ENCODE measurements at places on chromosomes 11 and 22.

DNA sequence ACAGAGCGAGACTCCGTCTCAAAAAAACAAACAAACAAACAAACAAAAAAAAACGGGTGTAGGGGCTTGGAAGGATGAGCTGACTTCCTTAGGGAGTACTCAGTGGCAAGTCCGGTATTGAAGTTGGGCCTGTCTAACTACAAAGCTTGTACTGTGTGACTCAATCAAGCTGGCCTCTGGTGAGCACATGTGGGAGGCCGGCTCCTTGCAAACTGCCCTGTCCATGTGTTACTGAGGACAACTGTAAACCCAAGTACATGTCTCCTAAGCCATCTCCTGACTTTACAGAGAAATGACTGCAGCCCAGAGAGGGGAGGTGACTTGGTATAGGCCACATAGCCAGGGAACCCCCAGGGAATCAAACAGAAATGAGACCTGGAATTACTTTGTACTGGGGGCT lies 11.6 kb downstream of the RIBC2 start:
- DNase-seq: no peak

DNA sequence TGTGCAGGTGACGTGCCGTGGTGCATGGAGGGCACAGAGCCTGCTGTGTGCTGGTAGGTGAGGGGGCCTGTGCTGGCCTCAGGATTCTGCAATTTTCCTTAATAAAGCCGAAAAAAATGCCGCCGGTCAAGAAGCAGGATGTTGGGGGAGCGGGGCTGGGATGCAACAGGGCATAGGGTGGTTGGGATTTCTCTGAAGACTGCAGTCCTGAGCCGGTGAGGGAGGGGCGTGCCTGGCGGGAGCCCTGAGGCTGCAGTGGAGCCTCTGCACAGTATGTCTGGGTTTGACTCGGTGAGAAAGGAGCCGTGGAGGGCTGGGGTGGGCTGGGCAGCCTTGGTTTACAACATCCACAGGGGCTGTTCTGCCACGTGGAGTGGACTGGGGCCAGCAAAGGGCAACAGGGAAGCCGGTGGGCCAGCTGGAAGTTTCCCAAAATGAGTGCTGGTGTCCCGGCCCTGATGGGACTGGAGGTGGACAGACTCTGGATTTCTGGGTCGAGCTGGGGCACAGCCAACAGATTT lies 1.3 kb downstream of the CDHR5 start:
- no peak for DNase-seq

DNA sequence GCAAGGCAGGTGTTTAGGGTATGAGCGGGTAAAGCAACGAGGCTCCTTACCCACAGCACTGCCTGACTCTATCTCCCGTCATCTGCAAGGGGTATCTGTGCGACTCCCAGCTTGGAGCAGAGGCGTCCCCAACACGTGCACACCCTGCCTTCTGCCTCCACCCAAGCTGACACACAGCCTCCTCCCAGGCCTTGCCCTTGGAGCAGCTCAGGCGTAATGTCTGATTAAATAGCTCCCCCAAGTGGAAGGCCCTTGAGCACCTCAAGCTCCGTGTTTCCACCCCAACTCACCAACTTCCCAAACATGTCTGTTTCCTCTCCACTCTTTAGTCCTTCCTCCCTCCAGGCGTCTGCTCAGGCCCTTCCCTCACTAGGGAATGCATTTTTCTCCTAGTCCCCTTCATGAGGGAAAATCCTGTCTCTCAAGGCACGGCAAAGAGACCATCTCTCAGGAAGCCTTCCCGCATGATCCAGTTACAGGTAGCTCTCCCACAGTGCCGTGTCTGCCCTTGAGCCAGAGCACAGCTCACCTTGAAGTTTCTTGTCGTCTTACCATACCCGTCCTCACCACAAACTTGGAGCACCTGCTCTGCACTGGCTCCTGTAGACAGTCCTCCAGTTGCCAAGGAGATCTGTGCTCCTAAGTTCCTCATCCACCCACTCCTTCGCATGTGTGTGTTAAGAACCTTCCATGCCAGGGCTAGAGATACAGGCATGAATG lies 15.8 kb downstream of the CYB5R2 start:
- peak; percentile 15 for DNase-seq

GRCh38 chr11:35225946-35226520 lies 87.1 kb downstream of the CD44 start:
- no peak for DNase-seq

Data from skin of body (tissue), 3 donors.